ENCODE measurements at places on chromosomes 4 and X. TPM values are rescaled to one million over a fixed set of nuclear protein-coding genes. Genes with fewer than 3 reads are reported as not detected.

- no peaks in the 10 kb centered on the region for H3K36me3 ChIP-seq
- DNase-seq = no peak
- peaks cover 6% of the 10 kb centered on the region for H3K4me1 ChIP-seq
- H3K27me3 ChIP-seq = no peaks in the 10 kb centered on the region
- no peak overlapping the region for H3K27ac ChIP-seq
- no peak overlapping the region for H3K4me3 ChIP-seq
Observed at GRCh38 chr4:138639018-138639741, 376.4 kb upstream of the NOCT start.

DNA sequence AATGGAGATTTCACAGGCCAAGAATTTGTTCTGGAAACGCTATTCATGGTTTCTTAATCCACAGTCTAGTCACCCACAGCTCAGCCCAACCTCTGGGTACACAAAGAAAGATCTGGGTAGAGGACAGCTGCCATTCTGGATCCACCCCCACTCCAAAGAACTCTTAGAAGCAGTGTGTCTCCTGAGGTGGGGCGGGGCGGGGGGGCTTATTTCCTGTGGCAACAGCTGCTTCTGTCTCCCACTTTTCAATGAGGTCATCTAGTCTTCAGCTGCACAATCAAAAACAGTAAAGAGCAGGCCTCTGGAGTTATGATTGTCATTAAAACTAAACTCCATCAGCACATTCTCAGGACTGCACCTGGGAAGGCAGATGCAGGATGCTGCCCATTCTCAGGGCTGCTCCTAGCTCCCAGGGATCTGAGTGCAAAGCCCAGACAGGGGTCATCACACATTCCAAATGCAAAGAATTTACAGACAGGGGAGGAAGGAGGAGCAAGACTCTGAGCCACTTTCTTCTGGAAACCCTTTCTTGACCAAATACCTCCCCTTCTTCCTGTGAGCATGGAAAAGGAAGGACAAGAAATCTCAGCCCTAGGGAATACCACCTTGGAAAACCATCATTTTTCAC is 207.3 kb downstream of the HS6ST2 start:
- peaks cover 42% of the 10 kb centered on the region for H3K4me1 ChIP-seq
- no peak overlapping the region for H3K4me3 ChIP-seq
- H3K27ac ChIP-seq = no peak overlapping the region
- no peaks in the 10 kb centered on the region for H3K36me3 ChIP-seq
- H3K27me3 ChIP-seq = peaks cover 32% of the 10 kb centered on the region

- no peaks in the 10 kb centered on the region for H3K27me3 ChIP-seq
- H3K4me3 ChIP-seq = no peak overlapping the region
- no peak overlapping the region for H3K27ac ChIP-seq
- no peaks in the 10 kb centered on the region for H3K4me1 ChIP-seq
Observed at GRCh38 chrX:108833993-108834392, 97.6 kb upstream of the IRS4 start.

DNA sequence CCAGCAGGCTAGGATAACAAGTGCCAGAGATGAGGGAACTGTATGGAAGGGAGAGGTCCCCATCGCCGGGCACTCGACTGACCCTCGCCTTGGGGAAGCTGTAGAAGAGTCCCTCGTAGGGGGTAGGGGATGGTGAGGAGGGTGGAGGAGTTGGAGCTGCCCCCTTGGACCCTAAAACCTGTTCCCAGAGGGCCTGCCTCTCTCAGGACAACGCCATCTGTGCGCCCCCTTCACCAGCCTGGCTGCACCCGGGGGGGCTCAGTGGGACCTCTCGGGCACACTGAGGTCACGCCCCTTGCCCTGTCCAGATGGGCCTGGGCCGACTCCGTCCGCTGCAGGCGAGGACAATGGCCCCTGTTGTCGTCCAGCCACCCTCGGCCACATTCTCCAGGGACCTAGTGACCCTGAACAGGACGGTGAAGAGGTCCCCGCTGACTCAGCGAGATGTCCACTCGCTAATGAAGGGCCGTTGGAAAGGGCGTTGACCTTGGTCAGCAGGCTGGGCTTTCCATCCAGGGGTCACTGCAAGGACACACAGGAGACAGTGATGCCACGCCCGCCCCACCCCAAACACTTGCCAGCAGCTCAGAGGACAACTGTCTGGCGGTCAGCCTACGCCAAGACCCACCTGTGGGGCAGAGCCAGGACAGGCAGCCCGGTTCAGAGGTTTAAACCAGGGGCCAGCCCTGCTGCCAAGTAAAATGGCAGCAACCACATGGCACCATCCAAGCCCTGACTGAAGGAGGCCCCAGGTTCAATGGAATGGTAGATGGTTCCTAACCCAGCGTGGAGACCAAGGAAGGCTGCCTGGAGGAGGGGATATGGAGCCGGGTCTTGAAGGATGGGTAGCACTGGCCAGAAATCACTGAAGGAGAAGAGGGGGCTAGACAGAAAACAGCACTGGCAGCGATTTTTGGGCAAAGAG is 51.2 kb downstream of the HMX1 start:
- H3K4me3 ChIP-seq = no peak overlapping the region
- DNase-seq = no peak
- H3K27me3 ChIP-seq = no peaks in the 10 kb centered on the region

DNA sequence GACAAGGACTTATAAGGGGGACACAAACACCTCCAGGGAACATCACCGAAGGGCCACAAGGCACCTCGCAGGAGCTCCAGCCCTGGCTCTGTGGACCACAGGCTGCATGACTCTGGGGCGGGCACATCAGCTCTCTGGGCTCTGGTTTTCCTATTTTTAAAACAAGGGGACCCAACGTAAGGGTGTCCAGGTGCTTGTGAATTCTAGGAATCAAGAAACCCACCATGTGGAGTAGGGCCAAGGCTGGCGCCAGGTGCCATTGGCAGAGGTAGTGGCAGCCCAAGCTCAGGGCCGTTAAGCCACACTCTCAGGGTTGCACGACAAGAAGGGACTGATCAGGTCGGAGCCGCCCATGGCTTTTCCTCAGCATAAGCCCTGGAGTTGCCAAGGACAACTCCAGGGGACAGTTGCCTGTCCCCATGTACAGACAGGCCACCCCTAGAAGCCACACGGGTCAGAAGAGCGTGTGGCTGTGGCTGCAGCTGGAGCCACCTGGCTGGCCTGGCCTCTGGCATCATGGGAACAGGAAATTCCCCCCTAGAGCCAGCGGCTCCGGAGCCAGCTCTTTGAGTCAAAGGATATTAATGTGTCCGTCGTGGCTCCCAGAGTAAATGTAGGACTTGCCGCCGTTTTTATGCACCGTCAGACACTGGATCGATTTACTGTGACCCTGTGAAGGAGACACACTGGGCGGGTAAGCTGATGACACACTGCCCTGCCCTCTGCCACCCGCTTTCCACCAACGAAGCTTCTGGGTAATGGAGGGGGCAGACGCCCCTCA is 32.5 kb downstream of the WDR1 start:
- H3K4me3 ChIP-seq = no peak overlapping the region
- H3K27ac ChIP-seq = no peak overlapping the region
- no peaks in the 10 kb centered on the region for H3K27me3 ChIP-seq
- H3K4me1 ChIP-seq = no peaks in the 10 kb centered on the region
- DNase-seq = peak; percentile 1
- H3K36me3 ChIP-seq = peaks cover 76% of the 10 kb centered on the region

MAPK10 gene
- 4.6 TPM for total RNA-seq

TCEAL6 gene
- total RNA-seq = 0.81 TPM

GRCh38 chrX:81120936-81121371 is 80.8 kb downstream of the HMGN5 start:
- peak overlapping the region; percentile 96 for H3K4me3 ChIP-seq
- peak overlapping the region; percentile 95 for H3K27ac ChIP-seq
- H3K4me1 ChIP-seq = peaks cover 3% of the 10 kb centered on the region
- DNase-seq = peak; percentile 42
- peaks cover 25% of the 10 kb centered on the region for H3K27me3 ChIP-seq

- no peak overlapping the region for H3K4me3 ChIP-seq
- H3K4me1 ChIP-seq = peaks cover 17% of the 10 kb centered on the region
- no peaks in the 10 kb centered on the region for H3K36me3 ChIP-seq
- no peaks in the 10 kb centered on the region for H3K27me3 ChIP-seq
Observed at GRCh38 chrX:11374570-11374969, 81.4 kb downstream of the AMELX start.

DNA sequence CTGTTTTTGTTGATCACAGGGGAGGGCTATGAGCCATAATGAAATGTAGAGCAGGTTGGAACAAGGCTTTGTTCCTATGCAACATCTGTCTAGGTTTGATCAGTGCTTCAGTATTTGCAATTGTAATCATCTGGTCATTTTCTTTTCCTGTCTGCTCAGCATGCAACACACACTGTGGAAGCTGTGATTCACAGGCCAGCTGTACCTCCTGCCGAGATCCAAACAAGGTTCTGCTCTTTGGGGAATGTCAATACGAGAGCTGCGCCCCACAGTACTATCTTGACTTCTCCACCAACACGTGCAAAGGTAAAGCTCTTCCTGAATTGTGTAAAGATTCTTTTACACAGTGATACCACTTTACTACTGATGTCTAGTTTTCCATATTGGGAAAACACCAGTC is 181.9 kb upstream of the ANXA3 start:
- H3K4me1 ChIP-seq = peaks cover 43% of the 10 kb centered on the region
- peak; percentile 52 for DNase-seq
- no peaks in the 10 kb centered on the region for H3K27me3 ChIP-seq
